ENCODE measurements at places on chromosomes 5 and 9.

- DNase-seq: no peak
Observed at GRCh38 chr5:62597314-62597713, 18.7 kb downstream of the LRRC70 start.

DNA sequence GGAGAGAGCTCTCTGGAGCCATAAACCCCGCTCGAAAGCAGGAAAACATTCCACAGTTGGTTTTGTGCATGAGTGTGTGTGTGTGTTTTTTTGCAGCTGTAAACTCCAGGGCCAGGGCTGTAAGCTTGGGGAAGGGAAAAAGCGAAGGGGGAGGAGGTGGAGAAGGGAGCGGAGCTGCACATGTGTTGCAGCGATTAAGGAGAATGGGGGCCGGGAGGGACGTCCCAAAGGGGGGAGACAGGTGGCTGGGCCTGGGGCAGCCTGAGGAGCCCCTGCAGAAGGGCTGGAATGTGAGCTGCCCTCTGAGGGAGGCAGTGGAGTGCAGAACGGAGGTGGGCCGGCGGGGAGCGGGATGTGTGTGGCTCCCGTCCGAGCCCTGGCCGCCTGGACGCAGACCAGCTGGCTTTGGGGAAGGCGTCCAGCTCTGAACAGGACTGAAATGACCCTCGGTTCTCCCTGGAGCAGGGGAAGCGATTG lies 2.7 kb upstream of the MYMK start:
- DNase-seq: no peak

DNA sequence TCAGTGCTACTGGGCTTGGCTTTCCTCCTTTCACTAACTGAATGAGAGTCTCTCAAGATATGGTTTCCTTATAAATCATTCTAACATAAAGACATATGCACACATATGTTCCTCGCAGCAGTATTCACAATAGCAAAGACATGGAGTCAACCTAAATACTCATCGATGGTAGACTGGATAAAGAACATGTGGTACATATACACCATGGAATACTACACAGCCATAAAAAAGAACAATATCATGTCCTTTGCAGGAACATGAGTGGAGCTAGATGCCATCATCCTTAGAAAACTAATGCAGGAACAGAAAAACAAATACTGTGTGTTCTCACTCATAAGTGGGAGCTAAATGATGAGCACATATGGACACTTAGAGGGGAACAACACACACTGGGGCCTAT lies 32.5 kb upstream of the HMHB1 start:
- DNase-seq: no peak

GRCh38 chr9:6078382-6079105 lies 63.1 kb upstream of the RANBP6 start:
- no peak for DNase-seq

DNA sequence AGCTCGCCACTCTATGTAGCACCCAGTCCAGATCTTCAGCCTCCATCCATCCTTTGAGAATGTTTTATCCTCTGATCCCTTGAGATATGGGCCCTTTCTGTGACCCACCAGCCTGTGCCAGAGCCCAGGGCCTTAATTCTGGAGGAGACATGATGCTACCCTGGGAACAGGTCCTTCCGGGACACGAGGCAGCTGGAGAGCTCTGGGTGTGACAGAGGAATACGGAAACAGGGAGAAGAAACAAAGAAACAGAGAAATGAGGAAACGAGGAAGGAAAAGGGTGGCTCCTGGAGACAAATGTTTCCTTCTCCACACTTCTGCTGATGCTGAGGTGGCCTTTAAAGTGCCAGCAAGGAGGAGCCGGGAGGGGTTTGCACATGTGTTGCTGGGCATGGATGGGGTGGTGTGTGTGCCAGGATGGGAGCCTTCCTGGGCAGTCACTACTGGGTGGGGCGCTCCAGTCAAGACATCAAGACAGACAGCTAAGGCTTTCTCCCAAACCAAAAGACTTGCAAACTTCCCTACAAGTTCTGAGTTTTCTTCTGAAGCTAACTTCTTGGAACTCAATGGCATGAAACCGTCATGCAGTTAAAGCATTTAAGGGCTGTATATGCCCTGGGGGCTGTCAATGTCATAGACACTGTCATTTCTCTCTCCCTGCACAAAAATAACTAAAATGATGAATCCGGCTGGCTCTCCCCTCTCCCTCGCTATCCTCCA lies 22.8 kb upstream of the MARCHF6 start:
- no peak for DNase-seq

DNA sequence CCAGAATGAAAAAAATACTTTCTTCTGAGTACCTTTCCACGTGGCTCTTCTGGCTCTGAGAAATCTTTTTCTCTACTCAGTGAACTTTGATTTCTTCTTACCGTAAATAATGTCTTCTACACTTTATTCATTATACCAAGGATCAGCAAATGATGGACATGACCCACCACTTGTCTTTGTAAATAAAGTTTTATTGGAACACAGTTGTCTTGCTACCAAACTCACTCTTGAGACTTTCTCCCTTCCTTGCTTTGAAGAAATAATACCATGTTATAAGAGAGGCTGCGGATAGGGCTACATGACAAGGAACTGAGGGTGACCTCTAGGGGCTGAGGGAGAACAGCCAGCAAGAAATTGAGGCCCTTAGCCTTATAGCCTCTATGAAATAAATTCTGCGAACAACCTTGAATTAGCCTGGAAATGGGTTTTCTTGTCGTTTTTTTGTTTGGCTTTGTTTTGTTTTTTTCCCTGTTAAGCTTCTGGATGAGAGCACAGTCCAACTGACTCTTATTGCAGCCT lies 212.5 kb downstream of the COMMD10 start:
- no peak for DNase-seq

DNA sequence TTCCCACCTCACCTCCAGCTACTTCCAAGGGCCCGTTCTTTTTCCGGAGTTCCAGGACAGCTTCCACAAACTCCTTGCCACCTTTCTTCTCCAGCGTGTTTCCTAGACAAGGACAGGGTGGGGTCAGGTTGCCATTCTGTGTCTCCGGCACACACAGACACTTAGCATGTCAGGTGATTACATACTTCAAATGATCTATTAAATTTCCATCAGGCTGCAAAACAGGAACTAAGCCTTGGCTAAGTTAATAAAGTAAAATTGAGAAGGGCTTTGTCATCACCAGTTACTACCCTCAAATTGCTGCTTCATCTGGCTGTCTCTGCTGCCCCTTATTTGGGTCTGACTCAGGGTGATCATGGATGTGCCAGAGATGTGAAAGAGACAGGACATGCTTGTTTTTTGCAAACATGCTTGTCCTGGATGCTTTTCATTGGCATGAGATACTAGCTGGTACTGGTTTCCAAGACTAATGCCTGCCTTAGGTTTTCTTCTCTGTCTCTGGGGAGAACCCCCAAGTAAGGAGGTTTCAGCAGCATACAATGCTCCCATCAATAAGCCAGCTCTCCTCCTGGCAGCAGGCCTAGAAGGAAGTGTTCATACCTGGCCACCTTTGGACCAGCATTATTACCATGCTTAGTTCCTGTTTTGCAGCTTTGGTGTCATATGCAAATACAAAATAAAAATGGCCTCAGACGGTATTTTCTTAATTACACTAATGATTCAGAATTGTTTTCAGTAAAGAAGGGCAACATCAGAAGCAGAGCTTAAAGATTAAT lies 52.9 kb downstream of the MACROH2A1 start:
- no peak for DNase-seq

- no peak for DNase-seq
Observed at GRCh38 chr9:29212397-29213387, 1639.4 kb upstream of the C9orf72 start.

DNA sequence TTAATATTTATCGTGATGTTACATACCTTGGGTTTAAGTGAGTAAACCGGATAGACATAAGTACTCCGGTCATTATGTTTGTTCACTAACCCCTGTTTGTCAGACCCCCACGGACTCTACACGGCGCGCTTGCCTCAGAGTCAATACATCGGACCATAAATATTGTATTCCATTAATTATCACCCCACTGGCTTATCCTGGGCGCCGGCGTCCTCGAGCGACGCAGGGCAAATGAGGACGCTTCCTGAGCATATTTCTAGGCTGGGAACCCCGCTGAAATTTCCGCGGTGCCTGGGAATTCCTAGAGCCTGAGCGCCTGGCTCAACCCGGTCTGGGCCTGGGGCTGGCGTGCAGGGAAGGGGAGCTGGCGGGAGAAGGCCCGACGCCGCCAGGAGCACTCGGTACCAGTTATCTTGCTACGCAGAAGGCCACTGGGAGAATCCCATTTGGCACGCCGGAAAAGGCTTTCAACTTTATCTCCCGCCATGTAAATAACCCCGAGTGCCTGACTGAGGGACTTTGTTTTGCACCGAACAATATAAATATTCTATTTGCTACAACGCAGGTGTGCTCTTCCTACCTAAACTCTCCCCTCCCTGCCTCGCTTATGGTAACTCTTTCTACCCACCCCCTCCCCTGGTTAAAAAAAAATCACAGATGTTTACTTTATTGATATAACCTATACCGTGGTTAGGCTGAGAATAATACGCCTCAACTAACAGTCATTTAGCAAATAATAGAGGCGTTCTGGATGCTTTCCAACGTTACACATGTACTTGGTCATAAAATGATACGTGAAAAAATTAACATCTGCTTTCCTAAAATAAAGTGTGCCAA lies 19.4 kb downstream of the NR2F1 start:
- no peak for DNase-seq

DNA sequence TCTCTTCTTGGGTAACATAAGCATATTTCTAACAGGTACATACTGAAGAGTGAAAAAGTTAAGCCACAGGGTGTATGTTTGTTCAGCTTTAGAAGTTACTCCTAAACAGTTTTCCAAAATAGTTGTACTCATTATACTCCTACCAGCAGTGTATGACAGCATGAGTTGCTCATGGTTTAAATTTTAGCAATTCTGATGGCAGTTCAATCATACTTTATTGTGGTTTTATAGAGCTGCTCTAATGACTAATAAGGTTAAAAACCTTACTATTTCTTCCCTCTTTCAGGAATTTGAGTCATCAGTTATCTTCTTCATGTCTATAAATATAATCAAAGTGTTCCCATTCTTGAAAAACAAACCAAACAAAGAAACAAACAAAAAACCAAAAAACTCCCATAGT lies 81.5 kb downstream of the CAAP1 start:
- no peak for DNase-seq

GRCh38 chr5:145350513-145350912 lies 484.6 kb downstream of the PRELID2 start:
- DNase-seq: no peak

GRCh38 chr5:35820735-35821134 lies 36.0 kb upstream of the IL7R start:
- peak; percentile 59 for DNase-seq

DNA sequence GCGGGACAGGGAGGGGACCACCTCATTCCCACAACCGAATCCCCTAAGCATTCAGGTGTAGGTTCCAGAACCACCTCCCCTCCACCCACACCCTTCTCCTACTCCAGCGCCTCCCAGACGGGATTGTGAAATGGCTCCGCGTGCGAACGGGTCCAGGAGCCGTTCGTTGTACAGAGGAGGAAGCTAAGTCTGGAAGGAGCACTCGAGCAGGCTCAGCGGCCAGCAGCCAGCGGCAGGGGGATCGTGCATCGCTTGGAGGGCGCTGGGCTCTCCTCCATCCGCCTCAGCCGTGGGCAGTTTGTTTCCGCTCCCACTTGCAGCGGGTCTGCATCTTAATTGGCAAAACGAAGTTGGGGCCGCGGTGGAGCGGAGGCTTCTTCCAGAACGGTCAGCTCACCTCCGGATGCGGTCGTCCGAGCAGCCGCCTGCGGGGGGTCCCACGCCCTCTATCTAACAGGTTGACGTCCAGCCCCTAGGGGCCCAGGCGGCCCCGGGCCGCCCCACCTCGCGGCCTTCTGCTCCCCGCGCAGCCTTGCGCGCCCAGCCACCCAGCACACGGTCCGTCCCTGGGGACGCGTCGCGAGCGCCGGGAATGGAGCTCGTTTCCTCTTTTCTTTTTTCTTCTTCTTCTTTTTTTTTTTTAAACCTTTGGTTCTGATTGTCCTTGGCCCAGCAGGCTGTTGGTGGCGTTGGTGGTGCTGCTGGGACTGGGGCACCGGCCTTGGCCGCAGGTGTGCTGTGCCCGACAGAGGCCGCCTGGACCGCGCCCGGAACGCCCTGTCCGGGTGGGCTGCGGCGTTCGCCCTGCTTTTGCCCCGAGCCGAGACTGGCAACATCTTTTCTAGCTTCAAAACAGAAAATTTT lies 3.9 kb upstream of the BARX1 start:
- no peak for DNase-seq

- DNase-seq: no peak
Observed at GRCh38 chr9:12778389-12778788, 3.6 kb downstream of the LURAP1L start.

DNA sequence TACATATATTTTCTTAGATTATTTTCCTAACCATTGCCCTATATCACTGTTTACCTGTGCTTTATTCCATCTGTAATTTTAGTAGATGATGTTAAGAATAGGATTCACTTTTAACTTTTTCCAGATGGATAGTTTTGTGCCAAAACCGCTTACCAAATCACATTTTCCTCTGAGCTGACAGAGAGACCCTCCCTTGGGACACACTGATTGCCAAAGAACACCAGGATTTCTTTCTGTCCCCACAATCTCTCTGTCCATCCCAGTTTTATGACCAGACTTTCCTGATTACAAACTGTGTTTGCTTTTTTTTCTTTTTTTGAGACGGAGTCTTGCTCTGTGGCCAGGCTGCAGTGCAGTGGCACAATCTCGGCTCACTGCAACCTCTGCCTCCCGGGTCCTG lies 81.3 kb upstream of the SPATA31C2 start:
- DNase-seq: no peak

DNA sequence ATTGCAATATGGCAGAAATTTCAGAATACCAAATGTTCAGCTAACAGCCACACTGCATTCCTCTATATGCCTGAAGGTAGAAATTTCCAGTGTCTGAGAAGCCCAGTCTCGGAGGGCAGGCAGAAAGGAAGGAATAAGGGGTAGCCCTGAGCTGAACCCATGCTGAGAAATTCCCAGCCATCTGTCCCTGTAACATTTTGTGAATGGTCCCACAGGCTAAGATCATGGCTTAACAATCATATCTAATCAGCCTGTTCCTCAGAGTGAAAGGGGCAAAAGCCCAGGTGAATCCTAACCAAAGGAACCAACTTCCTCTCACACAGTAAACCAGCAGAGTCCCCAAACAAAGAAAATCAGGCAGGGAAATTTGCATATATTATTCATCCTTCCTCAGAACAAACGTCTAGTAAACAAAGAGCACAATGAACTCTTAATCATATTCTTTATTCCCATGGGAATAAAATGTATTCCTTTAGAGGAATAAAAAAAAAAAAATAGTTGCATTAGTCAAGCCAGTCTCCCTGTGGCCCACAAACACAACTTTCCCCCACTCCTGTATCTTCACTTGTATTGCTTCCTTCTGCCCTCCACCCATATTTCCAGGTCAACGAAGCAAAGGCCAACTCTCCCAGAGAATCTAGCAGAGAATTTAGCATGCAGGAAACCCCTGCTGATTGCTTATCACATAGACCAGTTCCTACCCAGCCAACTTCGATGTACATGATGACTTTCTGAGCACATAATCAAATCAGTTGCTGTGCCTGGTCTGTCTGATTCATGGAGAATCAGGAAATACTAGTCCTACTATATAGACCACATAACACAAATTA lies 257.6 kb downstream of the FAM114A2 start:
- DNase-seq: no peak

Data from GDM1 (cell line).